ENCODE measurements at places on chromosomes 5 and 9.

- no peak for DNase-seq
These were observed 113.6 kb upstream of the TSLP start for GRCh38 chr5:110957934-110958333.

DNA sequence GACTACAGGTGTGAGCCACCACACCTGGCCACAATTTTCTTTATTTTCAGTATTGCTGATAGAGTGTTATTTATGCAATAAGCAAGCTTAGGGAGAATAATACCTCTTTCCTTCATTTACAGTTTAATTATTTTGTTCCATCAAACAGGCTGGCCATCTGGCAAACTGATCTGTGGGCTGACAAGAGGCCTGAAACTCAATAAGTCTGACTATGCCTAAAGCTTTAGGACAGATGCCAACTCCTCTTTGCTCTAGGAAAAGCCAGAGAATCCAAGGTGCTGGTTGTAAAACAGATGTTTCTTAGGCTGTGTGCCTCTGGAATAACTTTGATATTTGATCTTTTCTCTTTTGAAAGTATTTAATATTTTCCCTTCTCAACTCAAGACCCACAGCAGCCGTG is 98.4 kb downstream of the TARS1 start:
- no peak for DNase-seq

DNA sequence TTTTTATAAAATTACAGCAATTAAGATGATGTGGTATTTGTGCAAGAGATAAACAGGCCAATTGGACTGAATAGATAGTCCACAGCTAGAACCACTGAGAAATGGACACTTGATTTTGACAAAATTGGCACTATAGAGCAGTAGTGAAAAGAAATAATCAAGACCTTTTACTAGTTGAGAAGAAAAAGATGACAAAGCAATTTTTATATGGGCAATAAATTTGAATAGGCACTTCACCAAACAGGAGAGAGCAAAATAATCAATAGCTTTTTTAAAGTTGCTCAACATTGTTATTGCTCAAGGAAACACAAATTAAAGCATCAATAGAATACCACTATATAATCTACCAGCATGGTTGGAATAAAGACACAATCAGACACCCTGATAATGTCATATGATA is 193.5 kb upstream of the FTMT start:
- no peak for DNase-seq

DNA sequence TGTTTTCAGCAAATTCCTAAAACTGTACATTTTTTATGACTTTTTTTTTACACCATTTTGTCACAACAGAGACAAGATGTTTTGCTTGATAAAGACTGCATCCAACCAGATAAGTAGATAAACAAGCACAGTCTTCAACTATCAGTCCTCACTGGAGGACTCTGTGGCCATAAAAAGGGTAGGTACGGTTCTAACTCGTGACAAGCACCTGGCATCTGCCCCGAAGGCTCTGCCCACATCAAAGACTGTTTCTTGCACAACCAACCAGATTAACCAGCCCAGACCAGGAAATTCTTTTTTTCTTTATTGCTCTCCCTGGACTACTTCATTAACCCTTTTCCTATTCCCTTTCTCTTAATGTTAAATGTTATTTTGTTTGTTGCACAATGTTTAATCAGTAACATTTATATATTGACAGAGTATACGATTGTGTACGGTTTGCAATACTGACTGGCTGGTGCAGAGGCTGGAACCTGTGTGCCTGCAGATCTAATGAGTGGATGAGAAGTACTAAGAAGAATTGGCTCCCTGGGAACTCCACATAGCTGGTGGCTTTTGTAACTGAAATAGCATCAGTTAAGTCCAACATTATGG is 74.1 kb downstream of the SERINC5 start:
- no peak for DNase-seq

GRCh38 chr5:154612666-154613065 is 134.6 kb upstream of the HAND1 start:
- DNase-seq = no peak

- DNase-seq = no peak
These were observed 30.0 kb upstream of the LPCAT1 start for GRCh38 chr5:1553539-1554409.

DNA sequence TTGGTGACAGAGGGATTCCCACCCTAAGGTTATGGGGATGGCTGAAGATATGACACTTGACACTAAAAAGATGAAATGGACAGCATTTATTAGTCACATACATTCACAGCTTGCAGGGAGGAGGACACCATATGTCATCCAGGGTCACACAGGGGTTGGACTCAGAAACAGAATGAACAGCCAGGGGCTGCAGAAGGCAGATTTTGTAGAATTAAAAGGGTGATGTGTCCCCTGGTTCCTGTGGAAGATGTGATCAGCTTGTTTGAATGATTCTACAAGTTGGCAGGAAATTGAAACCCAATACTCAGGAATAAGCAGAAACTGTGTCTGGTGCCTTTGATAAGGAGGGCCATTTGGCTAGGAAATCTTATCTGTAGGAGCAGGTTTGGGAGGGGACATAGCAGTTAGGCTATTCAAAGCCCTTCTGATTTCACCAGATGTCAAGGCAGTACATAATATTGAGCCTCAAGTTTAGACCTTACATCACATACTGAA is 102.3 kb upstream of the GRIN3A start:
- no peak for DNase-seq

- no peak for DNase-seq
These were observed 4.1 kb downstream of the DENND1A start for GRCh38 chr9:123925819-123926218.

DNA sequence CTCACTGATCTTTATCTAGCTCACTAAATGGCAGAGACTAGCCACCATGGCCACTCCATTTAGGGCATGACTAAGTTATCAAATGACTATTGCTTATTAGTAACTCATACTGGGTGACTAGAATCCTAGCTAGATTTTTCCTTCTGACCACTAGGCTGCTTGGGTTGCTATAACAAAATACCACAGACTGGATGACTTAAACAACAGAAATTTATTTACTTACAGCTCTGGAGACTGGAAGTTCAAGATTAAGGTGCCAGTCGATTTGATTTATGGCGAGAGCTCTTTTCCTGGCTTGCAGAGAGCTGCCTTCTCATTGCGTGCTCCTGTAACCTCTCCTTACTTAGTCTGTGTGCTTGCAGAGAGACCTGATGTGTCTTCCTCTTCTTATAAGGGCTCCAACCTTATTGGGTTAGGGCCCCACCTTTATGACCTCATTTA is 55.0 kb upstream of the APC start:
- DNase-seq = no peak

GRCh38 chr5:151692312-151692711 is 5.6 kb upstream of the SPARC start:
- no peak for DNase-seq

DNA sequence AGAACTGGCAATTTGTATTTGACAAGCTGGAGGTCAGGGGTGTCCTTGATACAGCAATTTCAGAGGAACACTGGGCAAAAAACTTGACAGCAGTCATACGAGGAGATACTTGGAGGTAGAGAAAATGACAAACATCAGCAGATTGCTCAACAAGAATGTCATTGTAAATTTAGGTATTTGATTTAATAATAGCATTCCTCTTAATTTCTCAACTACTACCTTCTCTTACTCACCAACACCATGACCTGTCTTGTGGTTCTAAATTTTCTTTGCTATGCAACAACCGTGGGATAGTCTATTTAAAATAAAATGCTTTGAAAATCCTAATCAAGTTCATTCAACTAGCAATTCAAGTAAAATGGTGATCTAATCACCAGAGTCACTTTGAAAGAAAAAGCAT is 128.4 kb downstream of the DNAH5 start:
- DNase-seq = no peak

DNA sequence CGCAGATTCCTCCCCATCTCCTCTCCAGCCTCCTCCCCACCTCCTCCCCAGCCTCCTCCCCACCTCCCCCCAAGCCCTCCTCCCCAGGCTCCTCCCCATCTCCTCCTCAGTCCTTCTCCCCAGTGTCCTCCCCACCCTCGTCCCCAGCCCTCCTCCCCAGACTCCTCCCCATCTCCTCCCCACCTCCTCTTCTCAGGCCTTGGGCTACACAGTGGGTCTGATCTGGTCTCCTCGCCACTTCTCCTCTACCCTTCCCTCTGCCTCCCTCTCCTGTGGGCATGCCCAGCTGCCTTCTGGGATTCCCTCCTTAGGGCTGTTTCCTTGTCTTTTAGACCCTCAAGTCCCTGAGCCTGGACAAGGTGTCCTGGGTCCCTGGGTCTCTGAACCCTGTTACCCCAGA is 28.3 kb downstream of the CXXC5 start:
- DNase-seq = no peak

DNA sequence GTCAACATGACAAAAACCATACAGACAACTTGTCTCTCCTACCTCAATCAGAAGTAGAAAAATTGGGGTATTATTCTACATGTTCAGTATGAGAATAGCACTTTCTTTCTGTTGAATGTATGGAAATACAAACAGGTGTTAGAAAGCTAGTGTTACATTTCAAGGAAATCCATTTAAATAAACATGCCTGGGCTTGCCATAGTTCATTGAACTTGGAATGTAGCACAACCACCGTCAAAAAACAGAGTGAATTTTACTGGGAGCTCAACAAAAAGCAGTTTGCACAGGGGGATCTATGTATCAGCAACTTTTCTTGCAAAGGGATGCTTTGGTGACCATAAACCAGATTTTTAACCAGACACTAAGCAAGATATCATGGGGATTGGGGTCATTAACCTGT is 307.9 kb upstream of the SMARCA2 start:
- no peak for DNase-seq

GRCh38 chr5:14640765-14641164 is 23.8 kb upstream of the OTULIN start:
- no peak for DNase-seq

DNA sequence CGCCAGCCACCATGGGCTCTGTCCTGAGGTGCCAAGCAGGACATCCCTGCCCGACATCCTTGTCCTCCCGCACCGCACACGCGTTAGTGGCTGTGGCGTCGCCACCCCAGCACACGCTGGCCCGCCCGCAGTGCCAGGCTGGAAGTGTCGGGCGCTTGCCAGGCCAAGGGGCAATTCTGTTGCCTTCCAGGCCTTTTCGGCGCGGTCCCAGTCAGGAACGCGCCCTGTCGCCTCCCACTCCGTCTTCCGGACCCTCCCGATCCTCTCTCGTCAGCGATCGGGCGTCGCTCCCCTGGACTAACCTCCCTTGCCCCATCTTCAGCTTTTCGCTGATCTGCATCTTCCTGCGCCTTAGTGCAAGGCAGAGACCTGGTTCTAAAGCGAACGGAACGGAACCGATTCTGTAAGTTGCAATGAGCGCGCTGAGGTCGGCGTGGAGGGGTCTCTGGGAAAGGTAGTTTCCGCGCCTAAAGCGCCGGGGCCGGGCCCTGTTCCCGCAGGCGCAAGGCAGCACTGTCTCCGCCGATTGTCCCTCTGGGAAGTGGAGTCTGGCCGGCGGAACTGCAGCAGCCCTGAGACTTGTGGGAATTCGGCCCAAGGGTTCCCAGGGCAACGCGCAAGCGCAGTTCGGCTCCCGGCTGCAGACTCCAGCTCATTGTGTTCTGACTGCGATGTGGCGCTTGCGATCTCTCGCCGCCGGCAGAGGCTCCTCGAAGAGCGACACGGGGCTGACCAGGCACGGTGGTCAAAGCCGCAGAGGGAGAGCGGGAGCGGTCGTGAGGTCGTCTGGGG is at the start of gene ZNF454:
TSS of gene ZNF454 (plus strand) at position 630 of the 792 bp plus-strand sequence. CDS start 1,594 bp downstream, outside the sequence.
- DNase-seq = peak; percentile 97

DNA sequence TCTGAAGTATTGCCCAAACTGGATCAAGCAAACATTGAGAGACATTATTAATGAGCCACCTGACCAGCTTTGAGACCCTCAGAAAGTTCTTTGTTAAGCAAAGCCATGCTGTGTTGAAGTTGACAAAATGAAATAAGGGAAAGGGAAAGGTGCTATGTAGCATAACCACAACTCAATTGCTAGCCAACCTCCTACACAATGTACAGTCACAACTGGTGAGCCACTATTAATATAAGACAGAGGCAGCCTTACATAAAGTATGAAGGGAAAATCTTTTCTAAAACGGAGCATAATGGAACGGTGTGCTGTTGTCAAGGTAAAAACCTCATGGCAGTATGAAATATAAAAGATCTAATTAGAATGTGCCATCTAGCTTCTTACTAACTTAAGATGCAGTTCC is 375.8 kb upstream of the ST8SIA4 start:
- no peak for DNase-seq

DNA sequence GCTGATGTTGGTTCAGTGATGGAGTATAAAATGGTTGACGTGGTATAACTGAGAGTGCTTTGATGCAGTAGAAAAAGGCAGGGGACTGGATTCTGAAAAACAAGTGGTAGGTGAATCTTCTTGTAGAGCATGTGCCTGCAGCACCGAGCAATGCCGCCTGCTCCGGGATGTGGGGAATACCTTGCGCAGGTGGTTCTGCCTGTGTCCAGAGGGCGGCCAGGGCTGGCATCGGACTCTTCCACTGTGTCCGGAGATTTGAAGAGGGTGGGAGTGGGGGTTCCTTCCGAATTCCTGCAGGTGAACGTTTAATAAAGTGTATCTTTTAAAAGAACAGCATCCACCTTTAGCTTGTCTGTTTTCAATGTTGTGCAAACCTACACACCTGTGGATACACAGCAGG is 238.0 kb downstream of the FANCC start:
- no peak for DNase-seq

GRCh38 chr5:54703133-54703532 is 185.6 kb downstream of the SNX18 start:
- no peak for DNase-seq

GRCh38 chr5:120293796-120294195 is 170.3 kb upstream of the PRR16 start:
- DNase-seq = no peak

DNA sequence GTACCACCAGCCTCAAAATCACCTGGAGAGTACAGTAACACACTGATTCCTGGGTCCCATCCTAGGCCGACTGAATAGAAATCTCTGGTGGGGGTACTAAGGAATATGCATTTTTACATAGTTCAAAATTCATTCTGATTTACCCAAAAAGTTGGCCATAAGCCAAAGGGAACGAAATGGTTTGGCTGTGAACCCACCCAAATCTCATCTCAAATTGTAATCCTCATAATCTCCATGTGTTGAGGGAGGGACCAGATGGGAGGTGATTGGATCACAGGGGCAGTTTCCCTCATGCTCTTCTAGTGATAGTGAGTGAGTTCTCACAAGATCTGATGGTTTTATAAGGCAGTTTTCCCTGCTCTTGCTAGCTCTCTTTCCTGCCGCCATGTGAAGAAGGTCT is 31.1 kb downstream of the MEGF9 start:
- DNase-seq = no peak

DNA sequence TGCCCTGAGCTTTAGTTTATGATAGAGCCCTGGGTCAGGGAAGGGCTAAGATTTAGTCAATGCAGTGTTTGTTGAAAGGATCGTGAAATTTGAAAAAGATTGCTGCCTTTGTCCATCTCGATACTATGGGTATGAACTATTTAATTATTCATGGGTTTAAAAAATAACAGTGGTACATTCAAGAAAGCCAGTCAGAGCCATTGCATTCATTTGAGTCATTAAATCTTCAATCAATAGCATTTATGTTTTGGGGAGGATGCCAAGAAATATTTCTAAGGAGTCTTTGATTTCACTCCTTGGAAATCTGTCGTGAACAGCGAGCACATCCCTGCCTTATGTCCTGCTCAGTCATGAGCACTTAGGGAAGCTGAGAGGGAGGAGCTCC is 54.4 kb upstream of the LRRTM2 start:
- DNase-seq = no peak
